ENCODE measurements at places on chromosomes 13 and 19.

GRCh38 chr19:45499196-45500180, 1.2 kb downstream of the PPM1N start:
- peak; percentile 53 for DNase-seq

- DNase-seq = no peak
Measured at GRCh38 chr19:46546194-46546896, 50.7 kb upstream of the PNMA8B start.

DNA sequence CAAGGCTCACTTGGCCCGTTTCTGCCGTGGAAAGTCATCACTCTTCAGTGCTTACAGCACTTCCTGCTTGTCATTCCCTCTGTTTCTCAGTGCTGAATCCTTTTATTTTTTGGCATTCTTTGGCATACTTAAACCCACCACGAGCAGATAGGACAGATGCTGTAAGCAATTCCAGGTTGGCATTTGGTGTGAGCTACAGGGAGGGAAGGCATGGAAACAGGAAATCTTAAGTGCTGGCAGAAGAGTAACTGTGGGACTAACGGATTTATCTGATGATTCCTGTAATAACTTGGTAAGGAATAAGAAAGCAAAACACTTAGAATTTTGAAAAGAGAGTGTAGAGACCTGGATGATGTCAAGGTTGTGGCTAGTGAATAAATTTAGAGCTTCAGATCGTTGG, 273.4 kb downstream of the GPC6 start:
- DNase-seq = no peak

DNA sequence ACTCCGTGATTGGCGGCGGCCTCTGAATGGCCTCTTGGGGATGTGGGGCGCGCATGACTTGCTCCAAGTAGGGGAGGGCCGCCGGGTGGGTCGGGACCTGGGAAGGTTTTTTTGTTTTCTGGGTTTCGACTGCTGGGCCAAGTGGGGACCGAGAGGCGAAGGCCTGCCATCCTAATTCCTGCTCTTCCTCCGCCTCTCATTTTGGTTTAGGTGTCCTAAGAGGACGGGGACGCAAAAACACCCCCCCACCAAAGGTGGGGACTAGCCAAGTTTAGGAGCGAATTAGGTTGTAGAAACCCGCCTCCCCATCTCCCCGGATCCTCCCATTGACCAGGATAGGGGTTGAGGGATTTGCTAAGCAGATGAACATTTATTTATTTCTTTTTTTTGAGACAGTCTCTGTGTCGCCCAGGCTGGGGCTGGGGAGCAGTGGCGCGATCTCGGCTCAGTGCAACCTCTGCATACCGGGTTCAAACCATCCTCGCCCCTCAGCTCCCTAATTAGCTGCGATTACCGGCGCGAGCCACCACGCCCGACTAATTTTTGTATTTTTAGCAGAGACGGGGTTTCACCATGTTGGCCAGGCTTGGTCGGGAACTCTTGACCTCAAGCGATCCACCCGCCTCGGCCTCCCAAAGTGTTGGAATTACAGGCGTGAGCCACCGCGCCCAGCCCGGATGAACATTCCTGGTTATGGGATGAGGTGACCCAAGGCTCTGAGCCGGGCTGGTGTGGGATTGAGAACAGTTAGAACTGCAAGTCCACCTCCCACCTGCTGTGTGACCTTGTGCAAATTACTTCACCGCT, 838 bp downstream of the PPP2R1A start:
- no peak for DNase-seq

GRCh38 chr13:95091755-95092154, 209.5 kb downstream of the ABCC4 start:
- DNase-seq = no peak

- DNase-seq = peak; percentile 95
Measured at GRCh38 chr19:6424939-6425731, 524 bp upstream of the KHSRP start.

GRCh38 chr19:30558793-30559192, 186.6 kb downstream of the ZNF536 start:
- DNase-seq = no peak

DNA sequence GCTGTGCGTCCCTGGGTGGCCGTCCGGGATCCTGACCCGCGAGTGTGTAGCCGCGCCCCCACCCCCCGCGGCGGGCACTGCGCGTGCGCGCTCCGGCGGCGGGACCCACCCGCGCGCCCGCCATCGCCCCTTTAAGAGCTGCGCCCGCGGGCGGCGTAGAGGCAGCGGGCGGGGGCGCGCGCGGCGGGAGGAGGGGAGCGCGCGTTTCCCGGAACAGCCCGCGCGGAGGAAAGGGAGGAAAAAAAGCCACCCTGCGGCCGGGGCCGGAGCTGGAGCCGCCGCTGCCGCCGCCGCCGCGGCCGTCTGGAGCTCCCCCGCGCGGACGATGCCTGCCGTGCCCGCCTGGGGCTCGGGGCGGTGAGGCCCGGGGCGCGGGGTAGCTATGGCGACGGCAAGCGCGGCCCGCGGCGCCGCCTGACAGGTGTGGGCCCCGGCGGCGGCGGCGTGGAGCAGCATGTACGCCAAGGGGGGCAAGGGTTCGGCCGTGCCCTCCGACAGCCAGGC, at the start of gene SSBP4:
Gene SSBP4, plus strand, starts transcription at position 204 of the 504 bp plus-strand sequence. Its CDS starts 251 bp downstream, at position 455.
- DNase-seq = peak; percentile 63

- DNase-seq = no peak
Measured at GRCh38 chr19:17610384-17610783, 54.9 kb downstream of the COLGALT1 start.

GRCh38 chr19:8081569-8082550, 29.3 kb downstream of the CCL25 start:
- no peak for DNase-seq

DNA sequence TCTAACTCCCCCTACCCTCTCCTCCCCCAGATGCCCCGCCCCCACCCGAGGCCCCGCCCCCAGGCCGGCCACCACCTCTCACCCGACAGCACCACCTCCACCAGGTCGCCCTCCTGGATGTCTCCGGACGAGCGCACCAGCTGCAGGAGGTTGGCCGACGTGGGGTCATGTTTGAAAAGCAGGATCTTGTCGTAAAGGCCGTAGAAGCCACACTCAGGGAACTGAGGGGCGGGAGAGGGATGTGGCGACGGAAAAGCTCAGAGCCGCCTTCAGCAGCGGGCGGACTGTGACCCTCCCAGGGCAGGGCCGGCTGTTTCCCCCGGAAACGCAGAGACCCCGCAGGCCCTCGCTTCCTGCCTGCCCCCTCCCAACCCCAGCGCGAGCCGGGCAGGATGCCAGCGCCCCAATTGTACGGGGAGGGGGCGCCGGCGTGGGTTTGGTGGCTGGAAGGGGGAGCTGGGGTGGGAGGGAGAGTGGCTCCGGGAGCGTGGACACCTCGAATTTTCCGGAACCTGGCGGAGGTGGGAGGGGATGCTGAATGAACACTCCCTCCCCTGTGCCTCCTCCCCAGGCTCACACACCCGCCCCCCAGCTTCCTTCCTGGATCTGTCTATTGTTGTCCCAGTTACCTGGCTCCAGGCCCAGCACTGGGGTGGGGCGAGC, 3.0 kb downstream of the PRKD2 start:
- peak; percentile 41 for DNase-seq

DNA sequence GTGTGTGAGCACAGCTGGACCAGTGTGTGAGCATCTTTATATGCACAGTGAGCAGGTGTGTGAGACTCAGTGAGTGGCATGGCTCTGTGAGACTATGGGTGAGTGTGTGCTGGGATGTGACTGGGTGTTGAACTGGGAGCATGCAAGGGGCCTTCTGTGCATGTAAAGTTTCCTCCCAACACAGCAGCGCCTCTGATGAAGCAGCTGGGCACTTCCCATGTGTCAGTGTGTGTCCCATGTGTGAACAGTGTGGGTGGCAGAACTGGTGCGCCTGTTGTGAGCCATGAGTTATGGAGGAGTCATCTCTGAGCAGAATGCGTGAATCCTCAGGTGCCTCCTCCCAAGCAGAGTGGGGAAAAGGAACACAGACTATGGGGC, 24.1 kb downstream of the LGALS16 start:
- DNase-seq = no peak

GRCh38 chr13:24680258-24680920, at the start of gene ATP12A:
Gene ATP12A (plus strand): TSS chr13:24680408. CDS start chr13:24680744, 336 bp downstream.
- DNase-seq = peak; percentile 17

DNA sequence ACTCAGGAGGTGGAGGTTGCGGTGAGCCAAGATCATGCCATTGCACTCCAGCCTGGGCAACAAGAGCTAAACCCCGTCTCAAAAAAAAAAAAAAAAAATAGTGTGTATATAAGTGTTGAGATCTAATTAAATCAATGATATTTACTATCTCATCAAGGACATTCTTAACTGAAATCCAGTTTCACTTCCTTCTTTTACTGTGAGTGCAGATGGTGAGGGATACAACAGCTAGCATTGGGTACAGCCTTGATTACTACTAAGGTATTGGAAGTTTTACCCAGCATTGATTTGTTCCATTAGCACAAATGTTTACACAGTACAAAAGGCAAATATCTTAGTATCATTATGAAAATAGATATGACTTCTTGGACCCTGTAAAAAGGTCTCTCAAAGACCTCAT, 546.6 kb downstream of the KCTD12 start:
- DNase-seq = no peak

DNA sequence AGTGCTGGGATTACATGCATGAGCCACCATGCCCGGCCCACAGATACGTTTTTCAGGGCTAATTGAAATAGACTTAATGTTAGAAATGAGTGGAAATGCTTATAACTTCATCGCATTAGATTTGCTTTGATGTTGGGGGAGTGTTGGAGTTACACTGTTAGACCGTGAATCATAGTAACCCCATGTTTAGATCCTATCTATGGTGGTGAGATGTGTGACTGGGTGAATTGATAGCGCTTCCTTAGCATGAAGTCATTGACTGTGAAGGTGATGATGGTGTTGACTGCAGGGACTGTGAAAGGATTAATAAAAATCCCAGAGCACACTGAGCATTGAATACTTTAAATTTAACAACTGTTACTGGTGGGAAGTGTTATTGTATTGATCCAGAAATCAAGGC, 1.7 kb downstream of the ZNF264 start:
- no peak for DNase-seq

- DNase-seq = no peak
Measured at GRCh38 chr13:48158290-48158689, 63.4 kb upstream of the MED4 start.

DNA sequence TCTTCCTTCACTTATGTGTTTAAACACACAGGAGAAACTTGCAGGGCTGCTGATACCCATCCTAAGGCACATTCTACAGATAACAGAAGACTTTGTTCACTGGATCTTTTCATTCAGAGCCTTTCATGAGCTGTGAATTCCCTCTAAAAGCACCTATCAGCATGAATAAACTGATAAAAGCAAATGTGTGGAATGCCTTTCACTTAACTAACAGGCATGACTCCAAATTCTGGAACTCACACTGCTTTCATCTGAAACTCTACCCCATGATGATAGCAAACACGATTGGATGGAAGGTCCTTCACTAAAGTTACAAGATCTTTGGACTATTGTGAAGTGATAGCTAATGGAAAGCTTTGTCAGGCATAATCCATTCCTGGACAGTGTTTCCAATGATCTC, 457.3 kb downstream of the EFNB2 start:
- no peak for DNase-seq

- no peak for DNase-seq
Measured at GRCh38 chr13:103101901-103102300, 35.7 kb upstream of the SLC10A2 start.

GRCh38 chr19:18269070-18269723, 5.1 kb downstream of the IQCN start:
- DNase-seq = no peak

DNA sequence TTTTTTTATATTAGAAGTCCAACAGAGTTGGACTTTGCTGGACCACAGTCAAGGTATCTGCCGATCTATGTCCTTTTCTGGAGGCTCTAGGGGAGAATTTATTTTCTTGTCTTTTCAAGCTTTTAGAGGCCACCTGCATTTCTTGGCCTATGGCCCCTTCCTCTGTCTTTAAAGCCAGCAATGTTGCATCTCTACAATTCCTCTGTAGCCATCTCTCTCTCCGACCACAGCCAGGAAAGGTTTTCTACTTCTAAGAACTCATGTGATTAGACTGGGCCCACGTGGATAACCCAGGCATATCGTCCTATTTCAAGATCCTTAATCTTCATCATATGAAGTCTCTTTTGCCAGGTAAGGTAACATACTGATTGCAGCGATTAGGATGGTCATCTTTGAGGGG, 43.5 kb upstream of the RGCC start:
- DNase-seq = no peak

- no peak for DNase-seq
Measured at GRCh38 chr13:99866781-99867180, 104.8 kb downstream of the ZIC5 start.

- no peak for DNase-seq
Measured at GRCh38 chr19:35184267-35184666, 29.7 kb downstream of the FXYD5 start.

DNA sequence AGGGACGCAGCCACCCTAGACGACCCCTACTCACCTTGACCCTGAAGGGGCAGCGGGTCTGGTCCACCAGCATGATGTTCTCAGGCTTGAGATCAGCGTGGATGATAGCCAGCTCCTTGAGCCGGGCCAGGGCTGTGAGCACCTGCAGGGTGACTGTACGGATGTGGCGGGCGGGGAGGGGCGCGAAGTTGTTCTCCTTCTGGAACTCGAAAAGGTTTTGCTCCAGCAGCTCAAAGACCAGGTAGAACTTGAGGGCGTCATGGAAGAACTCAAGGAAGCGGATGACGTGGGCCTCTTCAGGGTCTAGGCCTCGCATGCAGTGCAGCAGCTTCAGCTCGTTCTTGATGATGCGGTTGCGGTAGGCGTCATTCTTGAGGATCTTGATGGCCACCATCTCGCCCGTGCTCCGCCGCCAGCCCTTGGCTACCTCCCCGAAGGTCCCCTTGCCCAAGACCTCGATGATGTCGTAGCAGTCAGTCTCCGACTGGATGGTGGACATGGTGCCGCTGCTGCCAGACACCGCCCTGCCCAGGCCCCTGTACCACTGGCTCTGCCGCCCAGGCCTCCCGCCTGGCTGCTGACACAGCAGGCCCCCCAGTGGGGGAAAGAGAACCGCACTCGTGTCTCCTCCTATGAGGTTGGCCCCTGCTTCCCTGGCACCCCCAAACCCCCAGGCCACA, 437 bp downstream of the HIPK4 start:
- DNase-seq = no peak

GRCh38 chr19:2221250-2221831, 14.8 kb downstream of the PLEKHJ1 start:
- DNase-seq = no peak

DNA sequence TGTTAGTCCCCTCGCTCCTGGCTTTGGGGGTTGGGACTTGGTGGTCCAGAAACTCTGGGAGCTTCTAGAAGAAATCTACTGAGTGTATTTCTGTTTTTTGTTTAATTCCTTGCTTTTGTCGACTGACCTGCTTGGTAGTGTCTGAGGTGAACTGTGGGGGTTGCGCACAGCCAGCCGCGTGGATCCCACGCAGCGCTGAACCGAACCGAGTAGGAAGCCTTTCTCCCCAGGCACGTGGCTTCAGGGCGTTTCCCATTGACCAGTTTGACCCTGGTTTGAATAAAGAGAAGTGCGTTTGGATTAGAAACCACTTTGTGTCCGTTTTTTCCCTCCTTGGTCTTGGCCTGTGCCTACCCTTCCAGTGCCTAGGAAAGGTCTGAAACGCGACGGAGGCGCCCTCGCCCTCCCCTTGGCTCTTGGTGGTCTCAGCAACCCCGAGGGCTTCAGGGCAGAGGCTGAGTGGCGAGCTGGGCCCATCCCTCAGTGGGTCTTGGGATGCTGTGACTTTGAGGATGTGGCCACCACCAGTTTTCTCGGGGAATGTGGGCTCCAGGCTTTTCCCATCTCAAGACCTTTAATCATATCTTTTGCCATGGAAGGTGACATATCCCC, 2.7 kb upstream of the RPS15 start:
- DNase-seq = no peak

Measured in stimulated activated CD4-positive, alpha-beta T cell treated with anti-CD3 and anti-CD28 coated beads, Interleukin-15, amount 100 ng/mL, for 1 hour (primary cell).